ENCODE measurements at places on chromosomes 11 and 22.

DNA sequence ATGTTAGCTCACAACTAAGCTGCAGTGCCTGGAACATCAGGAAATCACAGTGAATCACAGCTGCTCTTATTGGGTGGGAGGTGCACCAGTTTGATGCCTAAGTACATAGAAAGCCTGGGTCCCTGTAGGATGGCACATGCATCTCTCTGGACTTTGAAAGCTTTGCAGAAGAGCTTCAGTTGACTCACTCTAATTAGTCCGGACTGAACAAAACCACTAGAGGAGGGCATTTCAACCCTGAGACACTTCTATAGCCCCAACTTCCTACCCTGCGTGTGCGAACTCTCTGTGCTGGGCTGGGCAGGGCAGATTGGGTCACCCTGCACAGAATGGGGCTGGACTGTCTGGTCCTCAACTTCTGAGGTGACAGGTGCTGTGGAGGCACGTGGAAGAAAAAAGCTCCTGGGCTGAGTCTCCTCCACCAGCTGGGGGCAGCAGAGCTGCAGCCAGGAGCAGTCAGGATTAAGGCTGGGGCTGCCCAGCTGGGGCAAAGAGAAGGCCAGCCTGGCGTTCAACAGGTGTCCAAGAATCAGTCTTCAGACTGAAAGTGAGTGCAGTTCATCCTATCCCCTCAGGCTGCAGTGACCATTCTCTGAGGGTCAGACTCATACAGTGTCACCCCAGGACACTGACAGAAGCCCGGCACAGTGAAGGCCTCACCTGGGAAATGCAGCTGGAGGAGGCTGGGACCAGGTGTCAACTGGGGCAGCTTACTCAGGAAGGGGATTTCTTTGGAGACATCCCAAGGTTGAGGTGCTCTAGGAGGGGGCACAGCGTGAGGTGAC is 22.1 kb downstream of the GGTLC2 start:
- DNase-seq: no peak

DNA sequence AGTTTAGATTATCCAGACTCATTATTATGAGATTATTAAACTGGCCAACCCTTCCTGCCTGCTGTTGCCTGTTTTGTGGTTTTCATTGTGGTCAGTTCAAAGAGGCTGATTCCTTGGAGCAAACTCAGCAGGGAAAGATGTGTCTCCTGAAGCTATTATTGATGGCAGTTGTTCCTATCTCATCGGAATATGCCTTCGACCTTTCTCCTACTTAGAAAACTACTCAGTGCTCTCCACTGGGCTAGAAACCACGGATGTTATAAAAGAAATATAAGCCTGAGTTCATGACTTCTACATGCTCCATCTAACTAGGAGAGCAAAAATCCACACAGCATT is 80.2 kb upstream of the NAV2 start:
- no peak for DNase-seq

GRCh38 chr11:33063326-33063881 is 24.0 kb downstream of the TCP11L1 start:
- DNase-seq: no peak

- DNase-seq: no peak
Measured at GRCh38 chr11:32511926-32512325, 71.7 kb upstream of the EIF3M start.

DNA sequence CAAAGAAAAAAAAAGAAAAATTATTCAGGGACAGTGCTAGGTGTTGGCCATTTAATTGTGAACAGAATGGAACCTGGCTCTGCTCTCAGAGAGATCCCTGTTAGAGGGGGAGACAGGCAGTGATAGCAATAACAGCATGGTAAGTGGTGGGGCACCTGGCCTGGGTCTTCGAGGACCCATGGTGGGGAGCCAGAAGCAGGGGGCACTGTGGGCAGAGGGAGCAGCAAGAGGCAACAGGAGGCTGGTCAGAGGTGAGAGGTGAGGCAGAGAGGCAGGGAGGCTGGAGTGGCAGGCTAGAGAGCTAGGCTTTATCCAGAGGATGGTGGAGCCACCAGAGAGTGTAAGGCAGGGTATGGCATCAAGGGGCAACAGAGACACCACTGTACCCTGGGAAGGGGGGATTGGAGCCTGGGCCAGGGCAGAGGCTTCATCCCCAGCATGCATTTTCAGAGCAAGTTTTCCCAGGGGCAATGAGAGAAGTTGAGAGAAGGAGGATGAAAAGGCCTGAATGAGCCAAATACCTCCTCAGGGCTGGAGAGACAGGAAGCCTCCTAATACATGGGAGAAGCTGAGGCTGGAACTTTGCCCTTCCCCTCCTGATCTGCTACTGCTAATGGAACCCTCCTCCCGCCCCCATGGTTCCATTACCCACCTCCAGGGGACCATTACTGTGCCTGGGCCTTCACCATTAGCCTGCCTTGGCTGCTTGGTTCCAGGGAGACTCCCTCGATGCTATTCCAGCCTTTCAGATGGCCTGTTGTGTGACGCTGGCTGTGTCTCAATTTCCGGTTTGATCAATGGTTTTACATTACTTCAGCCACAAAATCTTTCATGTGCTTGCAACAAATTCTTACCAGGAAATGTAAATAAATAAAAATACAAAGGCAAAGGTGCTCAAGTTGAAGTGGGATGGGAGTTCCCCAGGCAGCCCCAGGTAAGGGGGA is 2.6 kb upstream of the P2RY2 start:
- DNase-seq: no peak

- no peak for DNase-seq
Measured at GRCh38 chr22:46614025-46614931, 5.9 kb upstream of the GRAMD4 start.

DNA sequence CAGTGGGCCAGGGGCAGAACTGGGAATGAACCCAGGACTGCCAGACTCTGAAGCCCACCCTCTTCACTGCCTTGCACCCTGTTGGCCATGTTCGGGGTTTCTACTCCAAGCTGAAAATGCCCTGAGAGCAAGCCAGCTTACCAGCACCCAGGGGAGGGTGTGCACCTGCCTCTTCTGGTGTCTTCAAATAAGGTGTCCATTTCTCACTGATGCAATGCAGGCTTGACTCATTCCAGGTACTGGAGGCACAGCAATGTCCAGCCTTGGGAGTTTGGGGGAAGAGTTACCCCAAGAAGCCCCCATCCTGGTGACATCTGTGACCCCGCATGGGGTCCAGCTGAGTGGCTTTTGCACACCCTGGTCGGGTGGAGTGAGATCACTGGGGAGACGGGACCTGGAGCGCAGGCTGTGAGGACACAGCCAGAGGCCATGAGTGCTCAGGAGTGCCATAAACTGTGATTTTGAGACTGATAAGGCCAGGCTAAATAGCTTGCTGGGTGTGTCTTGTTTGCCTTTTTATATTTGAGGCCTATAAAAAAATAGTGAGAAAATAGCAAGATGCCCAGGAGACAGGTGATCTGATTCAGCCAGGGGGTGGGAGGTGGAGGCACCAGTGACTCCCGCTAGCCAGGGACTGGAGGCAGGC is 4.6 kb upstream of the CERK start:
- no peak for DNase-seq

GRCh38 chr22:28019881-28020861 is 101.1 kb upstream of the PITPNB start:
- DNase-seq: peak; percentile 45

GRCh38 chr11:44512818-44513217 is 52.6 kb upstream of the CD82 start:
- DNase-seq: no peak

GRCh38 chr11:75537740-75538139 is 12.0 kb upstream of the GDPD5 start:
- no peak for DNase-seq

DNA sequence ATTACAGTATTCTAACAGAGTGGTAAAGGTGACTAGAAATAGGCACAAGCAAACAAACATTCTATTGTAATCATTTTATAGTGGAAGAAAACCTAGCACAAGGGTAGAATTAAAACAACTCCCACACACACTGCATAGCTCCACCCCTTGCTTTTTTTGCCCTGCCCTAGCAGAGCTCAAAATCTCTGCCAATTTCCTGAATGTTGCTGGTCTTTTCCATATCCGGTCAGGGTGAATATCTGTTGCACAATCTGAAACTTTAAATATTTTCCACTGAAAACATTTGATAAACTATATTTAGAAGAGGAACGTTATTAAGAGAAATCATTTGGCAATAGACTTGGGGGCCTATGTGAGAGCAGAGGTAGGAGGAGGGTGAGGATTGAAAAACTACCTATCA is 2.7 kb downstream of the SPA17 start:
- DNase-seq: no peak

GRCh38 chr11:112087212-112087611 is 539 bp downstream of the SDHD start:
- no peak for DNase-seq

DNA sequence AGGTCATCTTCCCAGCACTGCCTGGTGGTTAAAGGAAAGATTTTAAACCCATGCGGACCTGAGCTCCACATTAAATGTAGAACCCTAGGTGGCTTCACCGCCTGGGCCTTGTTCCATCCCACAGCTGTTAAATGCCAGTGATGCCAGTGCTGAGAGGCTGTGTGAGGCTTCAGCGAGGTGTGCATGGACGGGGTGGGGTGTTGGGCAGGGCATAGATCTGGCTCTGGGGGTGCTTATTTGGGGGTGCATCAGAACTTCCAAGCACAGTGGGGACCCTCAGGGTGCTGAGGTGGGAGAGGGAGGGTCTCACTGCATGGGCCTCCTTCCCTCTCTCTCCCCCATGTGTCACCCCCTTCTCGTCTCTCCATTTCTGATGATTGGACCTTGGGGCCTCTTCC is 90.1 kb upstream of the B3GAT1 start:
- DNase-seq: no peak

GRCh38 chr11:1317432-1317831 is 8.0 kb upstream of the TOLLIP start:
- DNase-seq: no peak

- no peak for DNase-seq
Measured at GRCh38 chr11:70712471-70712870, 314.1 kb downstream of the CTTN start.

DNA sequence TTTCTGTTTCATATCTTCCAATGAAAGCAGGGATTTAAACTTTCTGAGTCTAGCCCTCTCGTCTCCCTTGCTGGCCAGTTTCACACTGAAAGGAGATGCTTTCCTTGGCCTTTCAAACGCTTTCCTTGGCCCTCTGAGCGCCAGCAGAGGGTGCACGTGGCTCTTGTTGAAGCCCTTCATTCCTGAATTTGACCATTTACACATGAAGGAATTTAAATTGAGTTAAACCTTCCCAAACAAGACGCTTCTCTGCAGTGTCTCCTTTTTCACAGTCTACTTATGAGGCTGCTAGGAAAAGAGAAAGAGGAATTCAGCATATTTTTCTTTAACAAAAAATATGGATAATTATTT is 21.6 kb downstream of the NNMT start:
- no peak for DNase-seq

GRCh38 chr11:68377389-68377795 is 65.0 kb downstream of the LRP5 start:
- no peak for DNase-seq

GRCh38 chr11:17736930-17737817 is 2.6 kb downstream of the KCNC1 start:
- DNase-seq: no peak

GRCh38 chr11:85845124-85845631 is 10.0 kb upstream of the CCDC83 start:
- no peak for DNase-seq
